COR-L47 (cell line): ENCODE measurements at places on chromosomes 5 and 9.
A peak's percentile ranks its signal among the peaks of the same experiment; 100 is the strongest.

DNA sequence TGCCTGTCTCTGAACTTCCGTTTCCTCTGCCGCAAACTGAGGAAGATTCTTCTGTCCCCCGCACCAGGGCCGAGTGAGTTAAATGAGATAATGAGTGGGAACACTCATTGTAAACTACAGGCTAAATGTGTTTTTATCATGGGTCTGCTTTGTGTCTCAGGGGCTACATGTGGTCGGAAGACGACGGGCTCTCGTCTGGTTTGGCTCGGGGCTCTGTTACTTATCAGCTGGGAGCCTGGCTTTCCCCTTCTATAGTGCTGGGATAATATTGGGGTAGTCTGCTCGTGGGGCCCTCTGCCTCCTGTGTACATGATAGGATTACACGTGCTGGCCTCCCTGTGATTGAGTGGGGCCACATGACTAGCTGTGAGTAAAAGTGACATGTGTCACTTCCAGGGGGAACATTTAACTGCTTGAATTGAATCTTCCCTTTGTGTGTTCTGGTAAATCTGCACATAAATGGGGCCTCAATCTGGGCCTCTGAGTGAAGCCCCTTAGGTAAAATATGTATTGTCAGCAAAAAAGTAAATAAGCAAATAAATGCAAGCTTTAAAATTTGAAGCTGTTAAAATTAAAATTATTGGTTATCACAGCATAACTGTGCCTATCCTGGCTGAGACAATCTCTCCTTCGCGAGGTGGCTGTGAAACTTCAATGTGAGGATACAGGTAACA is 86.9 kb upstream of the SH3PXD2B start:
- no peak for DNase-seq

GRCh38 chr5:140549237-140550144 is 2.0 kb downstream of the EIF4EBP3 start:
- DNase-seq, result no peak

GRCh38 chr9:12461763-12462460 is 231.3 kb upstream of the TYRP1 start:
- DNase-seq, result no peak

DNA sequence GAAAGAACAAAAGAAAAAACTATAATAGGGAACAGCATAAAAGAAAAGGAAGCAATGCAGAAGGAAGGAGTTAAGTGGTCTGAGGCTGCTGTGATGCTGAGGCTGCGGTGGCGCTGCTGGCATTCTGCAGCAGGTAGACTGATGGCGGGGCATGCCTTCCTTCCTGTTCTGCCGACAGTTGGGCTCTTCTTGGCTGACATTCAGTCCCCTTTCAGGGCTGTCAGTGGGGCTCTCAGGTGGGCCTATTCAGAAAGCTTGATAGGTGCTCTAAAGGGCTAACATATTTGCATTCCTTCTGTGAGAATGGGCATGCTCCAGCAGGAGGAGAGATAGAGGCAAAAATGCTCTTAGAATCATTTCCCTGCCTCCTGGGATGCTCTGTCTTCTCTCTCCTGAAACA is 5.1 kb upstream of the CLINT1 start:
- DNase-seq, result no peak

DNA sequence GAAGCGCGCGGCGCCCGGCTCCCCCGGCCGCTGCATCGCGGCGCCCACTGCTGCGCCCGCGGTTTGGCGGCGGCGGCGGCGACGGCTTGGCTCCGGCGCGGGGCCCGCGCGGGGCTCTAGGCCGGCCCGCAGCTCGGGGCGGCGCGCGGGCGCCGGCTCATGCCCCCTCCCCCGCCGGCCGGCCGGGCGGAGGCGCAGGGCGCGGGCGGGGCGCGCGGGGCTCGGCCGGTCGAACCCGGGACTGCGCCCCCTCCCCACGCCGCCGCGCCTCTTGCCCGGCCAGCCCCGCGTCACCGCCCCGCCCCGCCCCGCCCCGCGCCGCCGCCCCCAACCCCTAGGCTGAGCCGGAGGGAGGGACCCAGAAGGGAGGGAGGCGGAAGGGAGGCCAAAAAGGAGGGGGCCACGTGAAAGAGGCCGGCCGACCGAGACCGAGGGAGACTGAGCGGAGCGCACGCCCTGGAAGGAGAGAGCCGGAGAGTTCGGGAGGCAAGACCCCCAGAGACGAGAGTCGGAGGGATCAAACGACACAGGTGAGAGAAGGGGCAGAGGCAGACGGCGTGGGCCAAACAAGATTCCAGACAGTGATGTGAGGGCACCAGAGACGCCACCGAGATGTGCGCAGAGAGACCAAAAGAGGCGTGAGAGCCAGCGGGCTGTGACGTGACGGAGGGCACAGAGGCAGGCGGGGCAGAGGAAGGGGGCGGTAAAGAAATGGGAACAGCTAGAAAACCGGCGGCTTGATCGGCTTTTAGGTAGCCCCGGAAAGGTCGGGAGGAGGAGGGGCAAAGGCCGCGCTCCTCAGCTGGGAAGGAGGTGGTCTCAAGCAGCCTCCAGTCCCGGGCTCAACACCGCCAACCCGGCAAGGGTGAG is at the start of gene BARX1:
BARX1 (minus strand) TSS at position 245 of the 870 bp plus-strand sequence; CDS start at position 36, 209 bp downstream.
- peak; percentile 60 for DNase-seq

GRCh38 chr5:143687604-143688003 is 124.4 kb upstream of the HMHB1 start:
- no peak for DNase-seq

GRCh38 chr9:126147936-126148870 is 178.4 kb upstream of the MVB12B start:
- DNase-seq, result no peak

GRCh38 chr5:124790895-124791732 is 44.7 kb upstream of the ZNF608 start:
- DNase-seq, result peak; percentile 49

DNA sequence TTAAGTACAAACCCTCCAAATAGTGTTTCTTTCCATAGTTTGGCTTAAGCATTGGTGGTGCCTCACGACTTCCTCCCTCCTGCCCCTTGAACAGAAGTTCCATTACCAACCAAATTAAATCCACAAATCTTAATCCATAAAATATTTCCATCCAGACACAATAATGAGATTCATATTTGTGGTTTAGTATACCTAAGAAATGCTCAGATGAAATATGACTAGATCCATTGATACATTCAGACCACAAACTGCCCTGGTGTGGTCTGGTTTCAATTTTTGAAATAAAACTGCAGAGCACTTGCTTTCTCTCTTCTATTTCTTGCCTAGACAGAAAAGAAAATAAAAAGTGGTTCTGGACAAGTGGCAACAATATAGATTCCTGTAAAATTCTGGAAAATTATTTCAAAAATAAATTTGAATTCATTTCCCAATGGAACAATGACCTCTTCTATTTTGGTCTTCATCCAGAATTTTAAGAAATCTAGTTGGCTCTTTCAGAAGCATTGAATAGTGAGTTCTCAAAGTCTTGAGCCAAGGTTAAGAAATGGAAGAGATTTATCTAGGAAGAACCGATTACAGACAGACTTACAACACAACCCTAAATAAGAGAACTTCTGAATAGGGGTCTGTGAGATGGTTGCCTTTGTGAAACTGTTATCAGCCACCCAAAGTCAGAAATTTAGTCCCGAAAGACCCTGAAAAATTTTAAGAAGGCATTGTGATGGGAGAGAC is 14.0 kb downstream of the TNC start:
- no peak for DNase-seq

- DNase-seq, result no peak
Measured at GRCh38 chr9:101172616-101173015, 144.1 kb downstream of the PLPPR1 start.

- DNase-seq, result no peak
Measured at GRCh38 chr5:74016373-74016772, 390.4 kb downstream of the ARHGEF28 start.

GRCh38 chr9:1100945-1101344 is 50.8 kb downstream of the DMRT2 start:
- DNase-seq, result no peak

DNA sequence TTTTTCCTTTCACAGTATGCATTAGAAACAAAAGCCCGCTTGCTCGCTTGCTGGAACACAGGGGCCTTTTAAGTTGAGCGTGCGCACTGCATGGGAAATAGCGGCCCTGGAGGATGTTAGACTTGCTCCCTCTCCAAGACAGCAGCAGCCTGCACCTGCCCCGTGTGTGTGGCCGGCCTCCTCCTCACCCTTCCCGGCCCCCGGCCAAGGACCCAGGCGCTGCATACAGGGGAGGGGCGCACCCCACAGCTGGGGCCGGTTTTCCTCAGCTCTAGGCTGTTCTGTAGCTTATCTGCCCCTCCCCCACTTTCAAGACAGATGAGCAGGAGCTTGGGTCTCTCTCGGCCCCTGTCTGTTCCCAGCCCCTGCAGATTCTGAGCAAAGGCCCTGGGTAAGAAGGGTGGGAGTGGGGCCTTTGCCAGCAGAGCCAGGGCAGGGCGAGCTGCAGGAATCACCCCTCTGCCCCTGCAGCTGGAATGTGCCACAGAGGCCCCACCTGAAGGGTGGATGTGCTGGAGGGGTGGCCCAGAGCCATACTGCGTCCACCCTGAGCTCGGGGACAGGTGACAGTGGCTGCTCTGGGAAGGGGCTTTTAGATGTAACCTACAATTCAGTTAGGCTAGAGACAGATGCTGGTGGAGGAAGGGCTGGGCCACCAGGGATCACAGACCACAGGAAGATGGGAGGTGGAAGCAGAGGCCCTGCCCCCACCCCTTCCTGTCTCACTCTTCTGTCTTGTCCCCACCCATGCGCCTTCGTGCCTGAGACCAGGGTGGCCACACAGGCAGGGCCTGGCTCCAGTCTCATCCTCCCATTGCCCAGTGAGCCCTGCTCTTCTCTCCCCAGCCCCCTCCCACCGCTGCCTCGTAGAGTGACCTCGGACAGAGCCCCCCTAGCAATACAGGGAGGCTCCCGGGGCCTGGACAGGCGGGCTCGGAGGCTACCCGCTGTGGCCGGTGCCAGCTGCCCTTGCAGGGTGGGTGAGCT is 132.4 kb downstream of the DAB2IP start:
- DNase-seq, result peak; percentile 9

DNA sequence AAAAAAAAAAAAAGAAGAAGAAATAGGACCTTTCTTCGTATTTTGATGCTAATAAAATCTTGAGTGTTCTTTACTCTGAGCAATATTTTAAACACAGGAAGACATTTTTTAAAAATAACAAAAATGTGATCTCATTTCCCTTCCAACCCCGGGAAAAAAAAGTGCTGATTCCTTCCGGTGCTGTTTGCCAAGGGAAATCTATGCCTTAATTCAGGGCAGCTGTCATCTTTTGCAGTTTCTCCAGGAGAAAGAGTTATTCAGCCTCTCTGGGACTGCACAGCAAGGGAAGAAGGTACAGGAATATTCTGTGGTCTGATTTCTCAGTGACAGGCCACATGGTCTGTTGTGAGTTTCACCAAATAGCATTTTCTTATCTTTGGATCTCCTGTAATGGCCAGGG is 291.9 kb upstream of the IRX1 start:
- no peak for DNase-seq

GRCh38 chr5:23457780-23458179 is 49.6 kb upstream of the PRDM9 start:
- no peak for DNase-seq

DNA sequence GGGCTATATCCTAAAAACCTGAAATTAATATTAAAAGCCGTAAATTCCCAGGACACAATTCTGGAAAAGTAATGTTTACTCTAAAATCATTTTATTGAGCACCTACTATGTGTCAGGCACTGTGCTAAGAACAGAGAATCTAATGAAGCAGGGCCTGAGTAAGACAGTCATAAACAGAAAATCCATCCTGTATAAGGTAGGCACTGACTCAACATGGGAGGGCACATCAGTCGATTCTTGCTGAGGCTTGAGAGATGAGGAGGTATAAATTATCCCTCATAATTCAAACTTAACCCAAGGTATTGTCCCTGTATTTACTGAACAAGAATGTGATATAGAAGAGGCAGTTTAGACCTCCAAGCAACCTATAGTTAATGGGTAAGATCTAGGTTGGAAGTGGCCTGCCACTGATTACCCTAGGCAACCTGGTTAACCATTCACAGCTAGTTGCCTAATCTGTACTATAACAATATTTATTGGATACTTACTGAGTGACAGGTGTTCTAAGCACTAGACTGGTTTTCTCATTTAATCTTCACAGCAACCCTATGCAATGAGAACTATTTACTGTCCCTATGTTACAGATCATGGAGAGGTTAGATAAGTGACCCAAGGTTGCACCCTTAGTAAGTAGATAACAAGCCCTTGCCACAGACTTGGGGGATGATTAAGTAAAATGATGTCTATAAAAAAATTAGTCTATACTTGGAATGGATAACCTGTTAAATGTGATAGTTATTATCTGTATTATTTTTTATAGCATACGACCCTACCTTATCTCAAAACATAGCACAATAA is 317.7 kb downstream of the PDE4D start:
- DNase-seq, result no peak

GRCh38 chr5:157479166-157479565 is 19.2 kb downstream of the NIPAL4 start:
- no peak for DNase-seq

DNA sequence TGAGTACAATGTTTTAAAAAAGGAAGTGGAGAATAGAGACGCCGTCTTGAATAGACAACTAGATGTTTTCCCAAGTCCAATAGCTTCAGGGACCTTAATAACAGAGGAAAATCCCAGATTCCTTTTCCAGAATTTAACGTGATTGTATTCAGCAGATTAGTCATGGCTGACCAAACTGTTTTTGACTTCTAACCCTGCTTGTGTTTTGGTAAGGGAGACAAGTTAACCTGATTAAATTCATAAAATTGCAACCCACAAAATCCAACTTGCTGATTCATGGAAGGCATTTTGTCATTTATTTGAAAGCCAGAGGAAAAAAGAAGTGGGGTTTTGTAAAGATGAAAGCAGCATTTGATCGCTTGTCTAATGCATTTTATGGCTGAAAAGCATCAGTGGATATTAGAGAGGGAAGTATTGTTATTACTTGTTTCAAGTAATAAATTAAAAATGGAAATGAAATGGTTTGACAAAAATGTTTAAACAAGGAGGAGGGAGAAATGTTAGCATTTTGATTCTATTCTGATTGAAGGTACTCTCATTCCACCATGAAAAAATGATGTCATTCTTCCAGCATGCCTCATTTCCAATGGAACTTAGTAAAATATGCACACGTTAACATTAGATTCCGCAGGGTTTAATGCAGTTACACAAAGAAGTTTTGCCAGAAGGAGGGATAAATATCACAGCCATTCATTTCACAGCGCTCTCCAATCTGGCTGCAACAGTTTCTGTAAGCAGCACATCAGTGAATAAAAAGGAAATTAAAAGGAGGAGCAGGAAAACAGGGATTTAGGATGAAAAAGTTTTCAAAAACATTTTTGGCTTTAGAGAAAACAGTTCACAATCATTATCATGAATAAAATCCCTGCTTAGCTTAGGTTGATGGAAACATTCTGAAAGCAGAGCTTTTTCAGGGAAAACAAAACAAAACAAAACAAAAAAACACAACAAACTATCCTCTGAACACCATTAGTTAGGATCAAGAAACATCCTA is 314.7 kb downstream of the PRR16 start:
- no peak for DNase-seq

GRCh38 chr5:60010853-60011252 is 117.3 kb upstream of the PDE4D start:
- no peak for DNase-seq

- DNase-seq, result no peak
Measured at GRCh38 chr5:113182658-113183344, 206.2 kb downstream of the DCP2 start.

GRCh38 chr5:141150224-141150992 is 551 bp downstream of the PCDHB6 start:
- no peak for DNase-seq
